ENCODE measurements at places on chromosomes 6 and 20.
A peak's percentile ranks its signal among the peaks of the same experiment; 100 is the strongest.

- no peak for DNase-seq
Observed at GRCh38 chr6:89986650-89987074, 92.4 kb downstream of the GJA10 start.

DNA sequence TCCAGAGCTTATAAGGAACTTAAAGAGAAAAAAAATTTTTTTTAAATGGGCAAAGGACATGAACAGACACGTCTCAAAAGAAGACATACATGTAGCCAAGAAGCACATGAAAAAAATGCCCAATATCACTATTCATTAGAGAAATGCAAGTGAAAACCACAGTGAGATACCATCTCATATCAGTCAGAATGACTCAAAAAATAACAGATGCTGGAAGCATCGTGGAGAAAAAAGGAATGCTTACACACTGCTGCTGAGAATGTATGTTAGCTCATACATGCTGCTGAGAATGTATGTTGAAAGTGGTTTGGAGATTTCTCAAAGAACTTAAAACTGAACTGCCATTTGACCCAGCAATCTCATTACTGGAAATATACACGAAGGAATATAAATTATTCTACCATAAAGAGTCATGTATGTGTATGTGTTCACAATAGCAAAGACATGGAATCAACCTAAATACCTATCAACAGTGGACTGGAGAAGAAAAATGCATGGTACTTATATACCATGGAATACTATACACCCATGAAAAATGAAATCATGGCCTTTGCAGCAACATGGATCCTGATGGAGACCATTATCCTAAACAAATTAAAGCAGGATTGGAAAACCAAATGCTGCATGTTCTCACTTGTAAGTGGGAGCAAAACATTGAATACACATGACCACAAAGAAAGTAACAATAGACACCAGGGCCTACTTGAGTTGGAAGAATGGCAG, 5.2 kb downstream of the OR11A1 start:
- DNase-seq = no peak

GRCh38 chr6:114342826-114343781, at the start of gene HS3ST5:
HS3ST5 (minus strand) TSS chr6:114343023; CDS start chr6:114062845, 280,178 bp downstream.
- peak; percentile 88 for DNase-seq

DNA sequence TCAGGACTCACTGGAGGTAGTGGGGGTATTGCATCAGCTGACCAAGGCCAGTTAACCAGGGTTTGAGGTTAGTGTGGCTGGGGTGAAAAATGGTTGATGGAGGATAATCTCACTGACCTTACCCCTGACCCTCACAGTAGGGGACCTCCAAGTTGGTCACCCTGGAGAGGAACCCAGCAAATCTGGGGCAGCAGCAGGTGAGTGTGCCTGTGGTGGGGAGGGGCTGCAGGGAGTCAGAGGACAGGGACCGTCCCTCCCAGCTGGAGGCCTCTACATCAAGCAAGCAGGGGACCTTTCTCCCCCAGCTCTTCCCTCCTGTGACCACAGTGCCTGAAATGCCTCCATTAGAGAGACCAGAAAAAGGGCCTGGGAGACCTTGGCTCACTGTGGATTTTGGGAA, 49.1 kb upstream of the ZNF337 start:
- no peak for DNase-seq

DNA sequence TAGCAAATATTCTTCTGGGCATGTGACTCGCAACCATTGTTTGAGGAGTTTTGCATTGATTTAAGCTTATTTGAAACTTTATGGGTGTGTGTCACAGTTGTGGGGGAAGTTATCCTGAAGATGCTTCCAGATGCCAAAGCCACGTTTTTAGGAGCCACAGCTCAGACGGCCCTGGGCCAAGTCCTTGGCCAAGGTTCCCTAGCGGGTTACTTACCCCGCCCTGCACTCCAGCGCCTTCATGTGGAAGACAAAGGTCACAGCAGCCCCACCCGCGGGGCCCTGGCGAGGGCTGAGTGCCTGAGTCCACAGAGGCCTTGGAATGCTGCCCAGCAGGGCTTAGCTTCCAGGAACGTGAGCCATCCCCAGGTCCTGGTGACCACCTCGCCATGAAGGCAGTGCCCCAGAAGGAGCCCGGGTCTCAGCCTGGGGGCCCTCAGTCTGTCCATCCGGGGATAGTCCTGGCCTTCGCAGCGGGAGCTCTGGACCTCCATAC, 308.3 kb downstream of the CDH4 start:
- no peak for DNase-seq

GRCh38 chr6:130424710-130425109, 58.9 kb downstream of the TMEM200A start:
- DNase-seq = no peak

- DNase-seq = no peak
Observed at GRCh38 chr6:123215211-123215610, 219.2 kb downstream of the CLVS2 start.

GRCh38 chr20:14295238-14295637, 42.2 kb downstream of the FLRT3 start:
- no peak for DNase-seq

DNA sequence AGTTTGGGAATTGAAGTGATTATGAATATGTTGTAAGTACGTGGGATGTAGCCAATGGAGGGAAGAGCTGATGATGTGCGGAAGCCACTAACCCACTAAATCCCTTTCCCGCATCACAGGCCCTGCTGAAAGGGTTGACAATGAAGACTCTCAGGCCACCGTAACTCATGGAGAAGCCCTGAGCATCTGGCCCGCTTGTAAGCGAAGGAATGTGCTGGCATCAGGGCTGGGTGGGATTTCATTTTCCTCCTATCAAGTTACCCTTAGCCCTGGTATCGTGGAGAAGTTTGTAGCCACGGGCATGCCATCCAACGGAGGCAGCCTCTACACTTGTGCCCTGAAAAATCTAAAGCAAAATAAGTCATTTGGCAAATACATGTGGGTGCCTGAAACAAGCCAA, 355.0 kb downstream of the CDH26 start:
- DNase-seq = no peak

DNA sequence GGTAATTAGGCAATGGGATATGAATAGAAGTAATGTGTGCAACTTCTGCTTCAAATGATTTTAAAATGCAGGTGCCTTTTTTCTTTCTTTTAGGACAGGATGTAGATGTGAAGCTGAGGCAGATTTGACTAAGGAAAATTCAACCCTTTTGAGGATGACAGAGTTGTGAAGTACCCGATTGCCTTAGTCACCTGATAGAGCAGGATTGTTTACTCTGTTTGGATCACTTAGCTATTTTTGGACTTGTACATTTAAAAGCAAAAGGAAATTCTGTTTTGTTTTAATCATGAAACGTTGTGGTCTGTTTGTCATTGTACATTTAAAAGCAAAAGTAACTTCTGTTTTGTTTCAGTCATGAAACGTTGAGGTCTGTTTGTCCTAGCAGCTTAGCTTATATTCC, 143.4 kb downstream of the FAM83B start:
- DNase-seq = no peak

- no peak for DNase-seq
Observed at GRCh38 chr20:45336530-45337366, 11.5 kb downstream of the SDC4 start.

DNA sequence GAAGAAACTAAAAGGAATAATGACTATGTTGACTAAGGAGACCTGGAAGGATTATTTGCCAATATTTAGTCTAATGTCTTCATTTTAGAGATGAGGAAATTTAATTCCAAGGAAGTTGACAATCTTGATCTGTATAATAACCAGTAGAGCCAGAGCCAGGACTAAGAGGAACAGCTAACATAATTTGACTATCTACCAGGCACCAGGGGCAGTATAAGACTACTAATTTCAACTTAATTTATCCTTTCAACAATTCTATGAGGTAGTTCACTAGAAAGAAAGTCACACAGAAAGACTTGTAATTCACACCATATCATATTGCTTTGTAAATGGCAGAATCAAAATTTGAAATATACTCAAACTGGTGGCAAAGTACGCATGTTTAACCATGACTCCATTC, 273.0 kb upstream of the STXBP5 start:
- DNase-seq = no peak

- no peak for DNase-seq
Observed at GRCh38 chr6:147262946-147263345, 58.7 kb downstream of the STXBP5 start.

DNA sequence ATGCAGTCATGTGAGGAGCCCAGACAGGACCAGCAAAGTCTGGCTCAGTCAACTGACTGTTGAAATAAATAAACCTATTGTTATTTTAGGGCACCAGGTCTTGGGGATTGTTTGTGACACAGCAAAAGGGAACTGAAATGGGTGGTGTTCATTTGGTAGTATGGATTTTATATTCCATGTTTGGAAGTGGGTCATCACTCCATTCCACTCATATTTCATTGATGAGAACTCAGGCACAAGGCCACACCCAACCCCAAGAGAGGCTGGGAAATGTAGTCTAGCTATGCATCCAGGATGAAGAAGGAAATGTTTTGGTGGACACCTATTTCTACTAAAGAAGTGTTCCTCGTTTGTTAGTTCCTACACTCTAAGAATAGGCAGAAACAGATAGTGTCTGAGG, 64.9 kb upstream of the BTBD3 start:
- no peak for DNase-seq

- no peak for DNase-seq
Observed at GRCh38 chr6:68994521-68994920, 359.4 kb downstream of the ADGRB3 start.

- no peak for DNase-seq
Observed at GRCh38 chr6:25576919-25577318, 75.1 kb upstream of the SCGN start.

DNA sequence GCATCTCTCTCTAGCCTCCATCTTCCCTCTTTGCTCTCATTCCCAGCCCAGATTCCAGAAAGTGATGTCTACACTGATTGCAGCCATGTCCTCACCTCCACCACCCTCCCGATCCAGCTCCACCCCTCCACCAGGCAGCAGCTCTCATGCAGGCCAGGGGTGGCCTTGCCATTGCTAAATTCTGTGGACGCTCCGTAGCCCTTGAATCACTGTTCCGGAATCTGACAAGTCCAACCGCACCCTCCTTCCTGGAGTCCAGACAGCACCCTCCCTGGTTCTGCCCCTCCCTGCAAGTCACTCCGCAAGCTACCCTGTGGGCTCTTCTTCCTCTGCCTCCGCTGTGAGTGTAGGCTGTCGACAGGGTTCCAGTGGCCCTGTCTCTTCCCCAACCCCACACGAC, 26.2 kb downstream of the TNXB start:
- no peak for DNase-seq

- no peak for DNase-seq
Observed at GRCh38 chr20:45407783-45408645, at the start of gene DBNDD2. DBNDD2 (plus strand) TSS chr20:45408289; CDS start chr20:45408468, 179 bp downstream.

DNA sequence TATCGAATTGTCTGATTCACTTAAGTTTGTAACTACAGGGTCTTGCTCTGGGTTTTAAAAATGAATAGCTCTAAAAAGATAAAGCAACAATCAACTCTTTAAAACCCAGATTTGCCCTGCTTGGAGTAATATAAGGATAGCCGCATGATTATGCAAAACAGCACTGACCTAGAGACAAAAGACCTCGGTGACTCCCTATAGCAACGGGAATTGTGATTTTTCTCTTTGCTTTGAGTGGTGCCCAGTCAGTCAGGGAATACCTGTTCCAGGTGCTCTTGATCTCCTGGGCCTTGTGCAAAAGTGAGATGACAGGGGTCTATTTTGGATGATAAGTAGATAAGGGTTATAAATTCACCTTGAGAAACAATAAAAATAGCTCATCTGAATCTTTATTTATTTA, 336.3 kb upstream of the NOX3 start:
- DNase-seq = no peak

- no peak for DNase-seq
Observed at GRCh38 chr20:40584130-40584809, 104.8 kb downstream of the MAFB start.

DNA sequence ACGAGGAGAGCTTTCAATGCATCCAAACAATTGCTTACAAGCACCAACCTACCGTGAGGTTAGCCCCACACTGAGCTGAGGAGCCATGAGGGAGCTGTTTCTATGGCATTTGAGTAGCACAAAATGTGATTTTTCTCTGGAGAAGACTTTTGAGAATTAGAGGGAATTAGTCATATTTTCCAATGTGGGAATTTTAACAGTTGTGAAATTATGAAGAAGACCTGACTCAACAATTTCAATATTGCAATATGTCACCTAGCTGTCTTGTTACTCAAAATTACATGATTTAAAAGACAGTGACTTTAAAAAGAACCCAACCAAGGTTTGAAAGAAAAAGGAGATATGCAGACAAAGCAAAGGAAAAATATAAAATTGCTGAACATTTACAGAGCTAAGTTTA, 62.6 kb upstream of the LY86 start:
- DNase-seq = no peak

GRCh38 chr6:11228935-11229654, 3.4 kb downstream of the NEDD9 start:
- no peak for DNase-seq

- no peak for DNase-seq
Observed at GRCh38 chr6:50975216-50975615, 156.5 kb downstream of the TFAP2B start.

- DNase-seq = no peak
Observed at GRCh38 chr20:62927128-62927705, 912 bp upstream of the DIDO1 start.

GRCh38 chr6:142881761-142882160, 63.2 kb downstream of the HIVEP2 start:
- DNase-seq = no peak

- no peak for DNase-seq
Observed at GRCh38 chr20:46709459-46710152, at the start of gene SLC2A10. SLC2A10 (plus strand) TSS chr20:46709649; CDS start chr20:46709737, 88 bp downstream.

Data from D341Med (cell line).